Dorsolateral prefrontal cortex (tissue), 122 donors: ENCODE measurements at places on chromosomes 3 and 15.
A peak's percentile ranks its signal among the peaks of the same experiment; 100 is the strongest.

GRCh38 chr3:108345492-108346205, 49.3 kb downstream of the HHLA2 start:
- DNase-seq, result no peak

DNA sequence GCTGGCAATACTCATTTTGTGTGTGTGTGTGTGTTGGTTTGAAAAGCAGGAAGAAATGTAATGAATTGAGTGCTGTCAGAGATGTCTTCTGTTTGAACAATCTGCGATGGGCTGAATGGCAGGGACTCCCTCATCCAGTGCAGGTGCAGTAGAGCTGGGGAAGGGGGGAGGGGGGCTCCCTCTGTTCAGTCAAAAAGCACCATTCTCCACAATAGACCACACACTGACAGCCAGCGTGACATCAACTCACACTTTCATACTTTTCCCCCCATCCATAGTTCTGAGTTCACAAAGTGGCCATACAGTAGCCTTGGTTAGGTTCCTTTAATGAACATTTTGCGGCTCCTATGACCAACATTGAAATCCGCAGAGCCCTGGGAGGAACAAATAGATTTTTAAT, 10.4 kb downstream of the SOX2 start:
- DNase-seq, result no peak

- no peak for DNase-seq
Measured at GRCh38 chr15:65172531-65172930, 12.6 kb downstream of the CLPX start.

- DNase-seq, result no peak
Measured at GRCh38 chr3:13034109-13034800, 39.0 kb downstream of the IQSEC1 start.

- DNase-seq, result no peak
Measured at GRCh38 chr15:74376226-74376625, 8.8 kb upstream of the CYP11A1 start.

DNA sequence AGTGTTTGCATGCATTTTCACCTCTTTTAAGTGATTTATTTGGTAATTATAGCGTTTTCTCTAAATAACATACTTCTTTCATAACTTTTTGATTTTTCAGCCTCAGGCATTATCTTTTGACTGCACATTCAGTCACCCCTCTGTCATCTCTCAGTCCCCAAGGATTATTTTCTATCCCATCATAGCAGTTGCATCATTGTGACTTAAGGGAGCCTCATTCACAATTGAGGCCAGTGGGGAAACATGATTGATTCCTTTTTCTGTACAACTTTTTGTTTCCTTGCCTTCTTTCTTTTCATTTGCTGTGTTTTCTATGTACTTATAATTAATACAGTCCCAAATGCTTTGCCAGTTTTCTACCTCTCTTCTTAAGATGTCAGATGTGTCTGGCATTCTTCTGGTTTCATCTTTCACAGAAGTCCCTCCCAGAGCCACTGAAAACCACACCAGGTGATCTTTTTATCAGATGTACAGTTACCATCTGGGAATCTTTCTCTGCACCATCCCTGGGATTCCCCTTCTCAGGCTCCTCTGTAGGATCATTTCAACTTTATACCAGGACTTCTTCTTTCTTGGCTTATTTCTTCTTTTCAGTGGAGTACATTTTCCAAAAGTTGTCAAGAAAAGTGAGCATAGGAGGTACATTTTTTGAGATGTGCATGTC, 151.4 kb downstream of the RAP2B start:
- DNase-seq, result no peak

- no peak for DNase-seq
Measured at GRCh38 chr3:156675830-156676767, 1.7 kb downstream of the TIPARP start.

DNA sequence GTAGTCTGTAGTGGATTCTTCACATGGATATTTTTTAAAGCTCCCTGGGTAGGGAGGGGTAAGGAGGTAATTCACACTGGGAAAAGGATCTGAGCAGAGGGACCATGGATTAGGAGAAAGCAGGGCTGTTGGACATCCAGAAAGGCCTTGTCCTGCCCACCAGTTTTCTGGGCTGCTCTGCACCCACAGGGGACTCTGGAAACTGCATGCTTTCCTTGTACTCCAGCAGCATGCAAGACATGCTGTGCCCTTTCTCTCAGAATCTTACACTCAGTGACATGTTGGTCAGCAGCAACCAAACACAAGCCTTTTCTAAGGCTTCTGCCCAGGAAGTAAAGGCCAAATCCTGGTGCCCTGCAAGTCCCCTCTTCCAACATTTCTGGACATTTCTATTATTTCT, 2.5 kb upstream of the FBN1 start:
- peak; percentile 48 for DNase-seq

- no peak for DNase-seq
Measured at GRCh38 chr3:31766669-31767068, 214.4 kb downstream of the OSBPL10 start.

DNA sequence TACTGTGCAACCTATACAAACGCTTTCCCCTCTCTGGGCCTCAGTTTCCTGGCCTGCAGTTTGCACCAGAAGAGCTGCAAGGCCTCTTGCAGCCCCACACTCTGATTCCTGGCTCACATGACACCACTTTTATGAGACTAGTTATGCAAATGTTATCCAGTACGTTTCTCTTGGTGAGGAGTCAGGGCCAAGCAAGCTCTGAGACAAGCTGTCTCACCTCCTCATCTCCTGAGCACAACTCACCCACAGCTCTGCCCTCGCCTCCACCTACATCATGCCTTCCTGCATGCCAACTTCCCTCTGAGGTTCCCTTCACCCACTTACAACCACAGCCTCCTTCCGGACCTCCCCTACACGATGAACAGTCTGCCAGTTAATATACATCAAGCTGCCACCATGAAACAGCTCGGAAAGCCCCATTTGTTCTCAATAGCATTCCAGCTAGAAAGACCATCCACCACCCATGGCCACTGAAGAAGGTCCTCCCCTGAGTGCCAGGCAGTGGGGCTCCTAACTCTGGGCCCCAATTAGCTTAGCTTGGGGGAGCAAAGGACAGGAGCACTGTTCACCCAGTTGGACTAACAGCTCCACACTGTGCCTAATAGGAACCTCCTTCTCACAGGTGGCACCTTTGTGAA, 25.0 kb downstream of the CRYGS start:
- no peak for DNase-seq

GRCh38 chr3:48015431-48016180, 610 bp downstream of the MAP4 start:
- DNase-seq, result no peak

- DNase-seq, result no peak
Measured at GRCh38 chr3:187909866-187910265, 164.6 kb upstream of the BCL6 start.

- DNase-seq, result no peak
Measured at GRCh38 chr3:172213200-172213599, 173.8 kb downstream of the FNDC3B start.

- no peak for DNase-seq
Measured at GRCh38 chr3:40701016-40701588, 176.3 kb downstream of the ZNF621 start.

GRCh38 chr3:128430301-128430700, 36.4 kb downstream of the DNAJB8 start:
- DNase-seq, result no peak

DNA sequence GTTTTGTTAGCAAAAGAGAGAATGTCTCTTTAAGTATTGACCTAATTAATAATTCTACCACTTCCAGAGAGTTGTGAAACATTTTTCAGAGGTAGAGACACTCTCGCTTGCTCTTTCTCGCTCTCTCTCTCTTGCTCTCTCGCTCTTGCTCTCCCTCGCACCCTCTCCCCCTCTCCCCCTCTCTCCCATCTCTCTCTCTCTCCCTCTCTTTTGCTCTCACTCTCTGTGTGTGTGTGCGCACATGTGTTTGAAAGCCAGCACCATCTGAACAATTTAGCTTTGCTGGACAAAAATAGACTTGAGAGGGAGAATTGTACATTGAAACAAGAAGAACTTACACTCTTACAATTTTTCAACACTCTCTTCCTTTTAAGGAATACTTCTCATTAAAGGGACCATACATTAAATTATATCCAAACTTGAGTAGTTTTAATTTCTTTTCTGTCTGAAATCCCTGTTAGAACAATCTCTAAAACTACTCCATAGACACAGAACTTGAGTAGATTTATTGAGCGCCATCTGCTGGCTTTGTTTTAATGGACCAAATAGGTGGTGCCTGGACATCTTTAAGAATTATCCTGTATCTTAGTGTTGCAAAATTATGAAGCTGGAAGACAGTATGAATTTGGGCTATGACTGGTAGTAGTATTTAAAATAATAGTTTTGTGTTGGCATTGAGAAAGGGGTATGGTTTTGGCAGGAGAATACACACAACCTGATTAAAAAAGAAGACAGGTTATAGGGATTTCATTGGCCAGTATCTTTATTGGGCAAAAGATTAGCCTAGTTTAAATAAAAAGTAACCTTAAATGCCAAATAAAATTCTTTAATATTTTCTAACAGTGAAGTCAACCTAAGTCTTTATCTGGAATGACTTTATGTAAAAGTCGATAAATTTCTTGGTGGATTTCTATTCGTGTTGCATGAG, 124.6 kb downstream of the AKAP13 start:
- no peak for DNase-seq

- DNase-seq, result no peak
Measured at GRCh38 chr3:46405301-46406019, 1.4 kb downstream of the CCR5AS start.

- DNase-seq, result no peak
Measured at GRCh38 chr15:59158701-59159034, 48.0 kb upstream of the LDHAL6B start.

DNA sequence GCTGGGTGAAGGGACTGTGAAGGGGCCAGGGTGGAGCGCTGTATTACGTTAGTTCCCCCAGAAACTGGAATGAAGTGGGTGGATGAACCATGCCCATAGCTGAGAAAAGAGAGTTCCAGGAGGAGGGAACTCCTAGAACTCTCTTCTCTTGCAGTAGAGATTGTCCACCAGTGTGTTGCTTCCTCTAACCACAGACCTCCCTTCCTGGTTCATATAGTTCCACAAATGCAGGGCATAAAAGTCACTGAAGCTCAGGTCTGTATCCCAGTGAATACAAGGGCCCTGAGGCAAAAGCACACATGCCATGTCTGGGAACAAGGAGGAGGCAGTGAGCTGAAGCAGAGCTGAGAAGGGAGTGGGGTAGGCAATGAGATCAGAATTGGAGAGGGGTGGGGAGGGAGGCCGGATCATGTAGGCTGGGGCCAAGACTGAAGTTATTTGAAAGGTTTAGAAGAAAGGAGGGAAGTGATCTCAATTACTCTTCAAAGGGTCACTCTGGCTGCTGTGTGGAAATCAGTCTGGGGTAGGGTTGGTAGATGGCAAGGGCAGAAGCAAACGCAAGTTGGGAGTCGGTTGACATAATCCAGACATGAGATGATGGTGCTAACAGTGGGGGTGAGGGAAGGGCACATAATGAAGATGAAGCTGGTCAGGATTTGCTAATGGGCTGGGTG, 6.5 kb downstream of the A4GNT start:
- DNase-seq, result no peak

- no peak for DNase-seq
Measured at GRCh38 chr3:124876401-124876878, 10.7 kb downstream of the ITGB5 start.

DNA sequence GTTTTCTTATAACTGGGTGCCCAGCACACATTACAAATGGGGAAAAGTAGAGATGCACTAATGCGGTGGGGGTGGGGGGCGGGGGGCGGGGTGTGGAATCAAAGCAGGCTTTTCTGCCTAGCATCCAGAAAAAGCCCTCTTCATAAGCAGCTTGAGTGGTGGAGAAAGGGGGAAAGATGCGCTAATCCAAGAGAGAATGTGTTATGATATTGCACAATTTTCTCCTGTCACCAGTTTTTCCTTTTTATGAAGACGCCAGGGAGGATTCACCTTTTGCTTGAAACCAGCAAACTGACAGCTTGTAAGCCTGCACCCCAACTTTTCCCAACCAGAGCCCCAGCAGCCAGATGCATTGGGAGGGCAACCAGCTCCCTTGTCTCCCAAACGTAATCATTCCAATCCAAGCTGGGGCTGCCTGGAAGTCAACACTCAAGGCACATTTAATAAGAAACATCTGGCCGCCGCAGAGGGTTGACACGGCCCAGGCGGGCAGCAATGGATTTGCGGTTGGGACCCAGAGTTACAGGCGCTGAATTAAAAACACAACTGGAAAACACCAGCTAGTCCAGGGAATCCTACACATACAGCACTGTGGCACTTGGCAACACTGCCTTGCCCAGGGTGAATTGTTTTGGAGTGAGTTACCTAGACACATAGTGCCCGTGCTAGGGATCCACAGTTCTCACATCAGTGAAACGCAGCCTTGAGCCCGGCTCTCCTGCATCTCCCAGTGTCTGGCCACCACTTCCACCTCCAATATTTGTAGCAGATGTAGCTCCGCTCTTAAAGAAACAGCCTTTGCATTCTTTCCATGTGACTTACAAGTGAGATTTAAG, 218.5 kb upstream of the PRICKLE2 start:
- no peak for DNase-seq

DNA sequence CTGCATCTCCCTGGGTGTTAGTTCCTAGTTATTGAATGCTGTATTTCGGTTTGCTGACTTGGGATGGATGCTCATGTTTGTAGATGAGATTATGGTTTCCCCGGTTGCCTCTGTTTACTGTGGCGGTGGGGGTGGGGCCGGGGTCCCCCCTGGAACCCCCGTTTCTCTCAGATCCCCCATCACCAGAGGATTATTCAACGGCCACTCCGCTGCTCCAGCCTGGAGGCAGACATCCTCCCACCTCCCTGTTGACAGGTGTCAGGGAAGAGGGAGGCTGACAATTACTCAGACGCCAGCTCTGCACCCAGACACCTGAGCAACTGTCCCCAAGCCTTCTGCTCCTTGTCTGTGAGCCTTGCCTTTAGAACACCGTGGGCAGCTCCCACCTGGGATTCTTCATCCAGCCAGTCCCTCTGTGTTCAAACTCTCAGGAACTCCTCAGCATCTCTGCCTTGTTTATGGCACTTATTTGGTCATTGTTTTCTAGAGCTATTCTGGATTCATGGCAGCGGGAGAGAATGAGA, 95.9 kb upstream of the PRR20G start:
- no peak for DNase-seq

- no peak for DNase-seq
Measured at GRCh38 chr3:28067014-28067413, 174.4 kb upstream of the CMC1 start.

GRCh38 chr3:147297761-147298350, 108.5 kb downstream of the ZIC4 start:
- no peak for DNase-seq
